ENCODE measurements at places on chromosomes 12 and 14. TPM values are rescaled to one million over a fixed set of nuclear protein-coding genes. Genes with fewer than 3 reads are reported as not detected.

RFX4 gene
- total RNA-seq, result not detected

TRPV4 gene
- 2.5 TPM for total RNA-seq

FGF6 gene
- not detected for total RNA-seq

KRT75 gene
- total RNA-seq, result not detected

OAS2 gene
- 1.2 TPM for total RNA-seq

All from myometrial cell (primary cell).